ENCODE measurements at places on chromosomes 7 and 10.
A peak's percentile ranks its signal among the peaks of the same experiment; 100 is the strongest.

DNA sequence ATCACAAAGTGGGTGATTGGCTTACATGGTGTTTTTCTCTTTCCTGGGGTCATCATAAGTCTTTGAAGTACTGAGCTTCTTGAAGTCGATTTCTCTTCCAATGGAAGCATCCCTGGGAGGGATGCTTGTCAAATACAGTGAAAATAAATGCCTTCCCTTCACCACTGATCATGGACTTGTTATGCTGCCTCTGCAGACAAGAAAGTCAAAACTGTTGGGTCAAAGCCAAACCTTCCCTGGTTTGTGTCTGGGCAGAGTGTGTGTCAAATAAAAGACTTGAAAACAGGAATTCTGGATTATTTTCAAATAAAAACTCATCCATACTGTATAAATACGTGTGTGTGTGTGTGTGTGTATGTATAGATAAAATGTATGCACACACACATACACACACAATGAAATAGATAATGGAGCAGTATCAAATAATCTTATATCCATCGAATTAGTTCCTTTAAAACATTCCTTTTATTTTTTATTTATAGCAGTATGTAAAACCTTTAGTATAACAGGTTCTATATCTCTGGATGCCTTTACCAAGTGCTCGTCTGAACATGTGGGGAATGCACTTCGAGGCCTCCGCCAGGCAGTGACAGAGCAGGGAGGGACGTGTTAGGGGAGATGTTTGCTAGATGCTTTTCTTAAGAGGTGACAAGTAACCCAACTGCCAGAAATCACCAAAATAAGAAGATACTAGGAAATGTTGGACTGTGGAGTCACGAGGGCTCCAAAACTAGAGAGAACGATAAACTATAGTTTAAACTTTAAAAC lies 27.2 kb upstream of the WNT16 start:
- DNase-seq = no peak

DNA sequence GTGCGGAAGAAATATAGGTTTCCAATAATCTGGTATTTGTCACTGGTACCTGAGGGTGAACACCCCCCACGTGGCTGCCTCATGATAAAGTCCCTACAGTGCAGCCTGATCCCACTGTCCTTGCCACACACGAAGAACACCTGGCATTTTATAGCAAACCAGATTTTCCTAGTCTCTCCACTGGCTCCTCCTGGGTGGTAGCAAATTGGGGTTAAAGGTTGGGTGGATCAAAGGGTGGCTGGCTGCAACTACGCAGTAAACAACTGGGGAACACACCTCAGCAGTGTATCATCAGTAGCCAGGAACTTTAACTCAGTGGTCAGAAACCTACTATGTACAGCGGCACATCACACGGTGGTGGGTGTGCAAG lies 10.3 kb downstream of the SEPHS1 start:
- no peak for DNase-seq

DNA sequence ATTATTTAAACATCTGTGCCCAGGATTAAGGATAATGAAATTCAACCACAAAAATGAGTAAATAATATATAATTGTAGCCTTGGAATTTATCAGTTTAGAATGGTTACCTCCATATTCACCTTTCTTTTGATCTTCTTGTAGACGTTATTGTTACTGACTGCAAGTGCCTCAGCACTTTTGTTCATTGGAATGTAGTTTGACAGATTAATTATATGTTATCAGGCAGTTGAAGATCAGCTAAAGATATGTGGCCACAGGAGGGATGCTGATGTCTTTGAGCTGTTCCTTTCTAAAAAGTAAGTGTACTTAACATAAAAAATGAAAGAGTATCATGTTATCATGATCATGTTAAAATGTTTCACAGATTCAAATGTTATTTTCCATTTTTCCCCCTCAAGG lies 5.6 kb downstream of the LRRC72 start:
- DNase-seq = no peak

DNA sequence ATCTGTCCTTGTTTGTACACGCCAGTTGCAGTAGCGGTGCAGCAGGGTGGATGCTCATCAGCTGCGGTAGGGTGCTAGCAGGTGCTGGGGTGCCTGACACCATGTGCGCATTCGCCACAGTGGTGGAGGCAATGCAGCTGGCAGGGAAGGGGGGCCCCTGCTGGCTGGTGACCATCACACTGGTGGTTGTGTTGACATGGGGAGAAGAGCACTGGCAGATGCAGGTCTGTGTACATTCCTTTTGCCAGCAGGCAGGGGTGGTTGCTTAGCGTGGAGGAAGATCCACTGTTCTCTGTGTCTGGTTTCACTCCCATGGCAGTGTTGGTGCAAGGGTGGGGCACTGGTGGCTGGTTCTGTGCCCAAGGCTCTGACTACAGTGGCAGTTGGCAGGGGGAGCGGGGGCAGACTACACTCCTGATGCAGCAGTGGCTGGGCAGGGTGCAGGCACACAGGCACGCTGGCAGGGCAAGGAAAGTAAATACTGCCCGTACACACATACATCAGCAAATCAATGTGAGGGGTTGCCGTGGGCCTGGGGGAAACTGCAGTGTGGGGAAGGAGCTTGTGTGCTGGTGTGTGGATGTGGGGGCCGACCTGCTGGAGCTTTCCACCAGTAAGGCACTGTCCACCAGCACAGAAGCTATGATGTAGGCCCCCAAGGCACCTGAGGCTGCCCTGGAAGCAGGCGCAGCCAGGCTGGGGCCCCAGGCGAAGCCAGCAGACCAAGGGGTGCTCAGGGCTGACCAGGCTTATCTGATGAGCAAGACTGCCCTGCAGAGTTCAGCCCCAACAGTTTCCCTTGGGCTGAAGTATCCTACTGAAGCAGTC lies 87.2 kb upstream of the UNC5B start:
- no peak for DNase-seq

GRCh38 chr7:68963552-68963951 lies 634.7 kb upstream of the AUTS2 start:
- DNase-seq = no peak

- DNase-seq = peak; percentile 51
Observed at GRCh38 chr10:71608819-71609768, 110.5 kb downstream of the C10orf105 start.
